Activated CD8-positive, alpha-beta memory T cell treated with anti-CD3 and anti-CD28 coated beads for 1 hour (primary cell): ENCODE measurements at places on chromosomes 5 and 9.

GRCh38 chr5:161340012-161340411 lies 206.5 kb downstream of the GABRB2 start:
- DNase-seq = no peak

- DNase-seq = no peak
Observed at GRCh38 chr5:72248410-72248981, 71.5 kb downstream of the MRPS27 start.

DNA sequence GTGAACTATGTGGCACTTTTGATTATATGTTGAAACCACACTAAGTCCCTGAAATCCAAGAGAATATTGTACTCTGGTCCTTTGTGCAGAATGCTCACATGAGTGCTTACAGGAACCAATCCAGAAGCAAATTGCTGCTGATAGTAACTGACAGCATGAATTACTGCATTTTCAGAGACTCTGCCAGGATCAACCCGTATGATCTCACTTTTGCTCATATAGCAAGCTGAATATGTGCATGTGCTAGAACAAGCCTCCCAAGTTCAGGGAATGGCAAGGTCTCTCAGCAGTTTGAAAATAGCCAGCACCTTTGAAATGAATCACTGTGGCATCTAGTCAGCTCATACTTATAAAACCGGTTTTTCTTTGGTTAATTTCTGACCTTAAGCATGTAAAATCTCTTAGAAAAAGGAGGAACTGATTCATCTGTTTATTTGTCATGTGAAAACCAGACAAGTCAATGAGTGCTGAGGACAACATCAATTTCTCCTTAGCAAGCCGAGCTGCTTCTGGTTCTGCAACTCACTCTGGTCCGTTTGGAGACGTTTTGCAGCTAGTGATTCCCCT lies 215.7 kb upstream of the ELL2 start:
- no peak for DNase-seq

GRCh38 chr5:108730617-108731340 lies 16.9 kb upstream of the FER start:
- DNase-seq = no peak

GRCh38 chr5:22258139-22258538 lies 595.0 kb downstream of the CDH12 start:
- DNase-seq = no peak

- no peak for DNase-seq
Observed at GRCh38 chr5:65084795-65085515, 316.2 kb downstream of the CWC27 start.

DNA sequence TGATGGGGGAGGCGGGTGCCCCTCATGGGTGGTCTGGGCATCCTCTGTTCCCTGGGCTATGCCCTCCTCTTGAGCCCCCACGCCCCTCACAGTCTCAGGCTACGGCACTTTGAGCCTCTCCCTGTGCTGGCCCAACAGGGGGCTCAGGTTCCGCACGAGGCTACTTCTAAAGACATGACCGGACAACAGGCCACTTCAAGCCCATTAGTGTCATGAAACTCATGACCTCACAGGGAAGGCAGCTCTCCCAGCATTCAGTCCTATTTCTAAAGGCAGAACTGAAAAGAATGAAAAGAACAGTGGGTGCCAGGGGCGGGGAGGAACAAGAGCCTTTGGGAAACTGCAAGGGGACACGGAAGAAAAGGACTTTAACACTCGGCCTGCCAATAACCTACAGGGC lies 45.0 kb downstream of the COL23A1 start:
- DNase-seq = no peak

GRCh38 chr5:36164461-36164860 lies 12.6 kb downstream of the SKP2 start:
- no peak for DNase-seq

GRCh38 chr9:123359546-123359945 lies 3.5 kb downstream of the CRB2 start:
- no peak for DNase-seq

DNA sequence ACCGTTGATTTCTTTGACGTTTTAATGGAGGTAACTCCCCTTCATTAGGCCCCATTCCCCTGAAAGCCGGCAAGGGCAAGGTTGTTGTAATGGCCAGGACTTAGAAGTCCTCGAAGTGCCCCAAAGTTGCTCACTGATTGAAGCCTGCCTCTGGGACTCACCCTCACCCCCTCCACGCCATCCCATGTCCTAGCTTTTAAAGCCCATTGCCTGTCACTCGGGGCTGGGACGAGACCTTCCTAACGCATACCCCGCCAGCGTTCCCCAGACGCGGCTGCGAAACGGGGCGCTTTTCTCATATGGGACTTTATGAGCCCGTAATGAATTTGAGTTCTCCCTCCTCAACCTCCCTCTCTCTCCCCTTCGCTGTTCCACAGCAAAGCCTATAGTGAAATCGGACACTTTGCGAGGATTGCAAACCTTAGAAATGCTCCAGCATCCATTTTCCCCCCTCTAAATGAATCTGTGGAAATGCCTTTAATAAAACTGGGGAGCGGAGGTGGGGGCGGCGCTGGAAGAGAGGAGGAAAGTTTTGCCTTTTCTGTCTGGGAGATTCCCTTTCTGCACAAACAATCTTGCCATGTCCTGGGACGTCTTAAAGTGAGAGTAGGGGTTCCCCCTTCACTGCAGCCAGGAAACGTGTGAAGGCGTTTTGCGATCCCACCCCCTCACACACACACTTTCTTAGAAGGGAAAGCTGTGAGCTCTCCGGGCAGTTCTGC lies 1.5 kb downstream of the PAPPA start:
- no peak for DNase-seq

DNA sequence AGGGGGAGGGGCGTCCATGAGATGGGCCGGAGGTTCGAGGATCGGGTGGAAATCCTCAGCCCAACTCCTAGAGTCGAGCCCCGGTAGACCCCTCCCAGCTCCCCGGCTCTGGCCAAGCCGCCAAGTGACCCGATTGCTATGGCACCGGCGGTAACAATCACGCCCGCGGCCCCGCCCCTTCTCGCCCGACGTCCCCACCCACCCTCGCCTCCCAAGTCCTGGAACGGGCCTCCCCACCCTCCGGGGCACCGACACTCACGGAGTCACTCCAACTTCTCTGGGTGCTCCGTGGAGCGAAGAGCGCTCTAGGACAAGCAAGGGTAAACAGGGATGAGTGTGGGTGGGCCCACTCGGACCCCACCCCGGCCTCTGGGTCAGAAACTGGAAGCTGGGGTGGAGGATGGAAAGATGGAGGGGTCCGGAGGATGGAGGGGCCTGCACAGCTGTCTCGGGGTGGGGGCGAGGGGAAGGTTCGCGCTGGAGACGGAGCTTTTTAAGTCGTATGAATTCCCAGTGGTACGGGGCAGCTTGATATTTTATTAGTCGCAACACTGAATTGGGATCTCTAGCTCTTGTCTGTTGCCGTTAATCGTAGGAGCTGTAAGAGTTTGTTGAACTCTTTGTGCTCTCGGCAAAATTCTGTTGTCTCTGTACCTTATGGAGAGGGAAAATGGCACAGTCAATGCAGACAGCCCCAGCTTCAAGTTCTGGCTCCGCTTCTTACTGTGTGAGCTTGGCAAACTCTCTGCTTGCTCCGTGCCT lies at the start of gene SPACA9:
Gene SPACA9, plus strand, starts transcription at position 204 of the 762 bp plus-strand sequence. CDS start 5,050 bp downstream, outside the sequence.
- peak; percentile 4 for DNase-seq

DNA sequence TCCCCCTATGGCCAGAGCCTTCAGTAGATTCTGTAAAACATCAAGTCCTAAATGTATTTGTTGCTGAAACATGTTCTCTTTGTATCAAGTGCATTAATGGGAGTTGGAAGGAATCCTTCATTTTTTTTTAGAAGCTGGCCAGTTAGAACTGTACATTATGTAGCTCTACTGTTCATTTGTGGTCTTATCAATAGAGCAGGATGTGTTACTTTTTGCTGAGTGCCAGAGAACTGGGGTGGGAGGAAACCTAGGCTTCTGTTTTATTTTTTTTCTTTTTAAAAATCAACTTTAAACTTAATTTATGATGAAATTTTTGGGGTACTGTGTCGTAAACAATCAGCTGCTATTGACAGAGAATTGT lies 5.1 kb downstream of the PIP5K1B start:
- no peak for DNase-seq

GRCh38 chr5:14696057-14696456 lies 31.5 kb downstream of the OTULIN start:
- no peak for DNase-seq

GRCh38 chr5:35854248-35854647 lies 2.4 kb upstream of the IL7R start:
- DNase-seq = peak; percentile 68

GRCh38 chr5:53342236-53342635 lies 138.2 kb upstream of the FST start:
- DNase-seq = no peak

- no peak for DNase-seq
Observed at GRCh38 chr5:115810761-115811160, 5.7 kb downstream of the CDO1 start.

DNA sequence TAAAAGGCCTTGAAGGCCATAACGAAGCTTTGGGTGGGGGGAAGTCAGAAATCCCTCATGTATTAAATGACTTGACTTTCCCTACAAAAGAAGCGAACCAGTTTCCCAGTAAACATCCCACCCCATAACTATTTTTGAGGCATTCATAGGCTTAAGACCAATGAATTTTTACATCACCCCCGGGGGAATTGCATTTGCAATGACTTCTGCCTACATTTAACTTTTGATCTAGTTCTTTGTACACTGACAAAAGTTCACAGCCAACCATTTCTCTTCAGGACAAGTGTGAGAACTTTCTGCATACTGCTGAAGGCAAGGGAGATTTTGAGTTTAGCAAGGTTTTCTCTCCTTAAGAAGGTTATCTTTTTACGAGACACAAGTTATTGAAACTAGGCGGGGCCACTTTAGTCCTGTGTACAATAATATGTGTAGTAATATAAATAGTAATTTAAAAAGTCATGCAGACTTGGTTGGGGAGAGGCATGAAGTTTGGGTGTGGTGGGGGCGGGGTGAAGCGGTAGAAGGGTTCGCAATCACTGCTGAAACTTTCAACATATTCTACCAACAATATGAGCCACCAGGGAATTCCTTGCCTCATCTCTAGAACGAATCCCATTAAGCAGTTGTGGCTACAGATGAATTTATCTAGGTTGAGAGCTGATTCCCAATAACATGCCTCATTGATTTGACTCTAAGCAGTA lies 2.5 kb downstream of the TJP2 start:
- no peak for DNase-seq

DNA sequence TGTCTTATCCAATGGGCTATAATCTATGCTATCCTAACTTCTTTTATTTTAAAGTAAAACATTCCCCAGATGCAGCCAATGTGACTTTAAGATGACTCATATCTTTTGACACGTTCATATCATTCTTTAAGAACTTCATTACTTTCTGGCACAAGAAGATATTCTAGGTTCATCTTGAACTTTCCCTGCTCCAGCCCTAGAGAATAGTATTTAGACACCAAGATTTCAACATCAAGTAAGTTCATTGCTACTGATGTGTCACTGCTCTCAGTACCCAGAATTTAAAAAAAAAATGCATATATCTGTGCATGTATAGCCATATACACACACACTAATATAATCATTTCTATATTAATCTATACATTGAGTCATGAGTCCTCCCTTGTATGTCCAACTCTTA lies 175.2 kb downstream of the SAXO1 start:
- DNase-seq = no peak

DNA sequence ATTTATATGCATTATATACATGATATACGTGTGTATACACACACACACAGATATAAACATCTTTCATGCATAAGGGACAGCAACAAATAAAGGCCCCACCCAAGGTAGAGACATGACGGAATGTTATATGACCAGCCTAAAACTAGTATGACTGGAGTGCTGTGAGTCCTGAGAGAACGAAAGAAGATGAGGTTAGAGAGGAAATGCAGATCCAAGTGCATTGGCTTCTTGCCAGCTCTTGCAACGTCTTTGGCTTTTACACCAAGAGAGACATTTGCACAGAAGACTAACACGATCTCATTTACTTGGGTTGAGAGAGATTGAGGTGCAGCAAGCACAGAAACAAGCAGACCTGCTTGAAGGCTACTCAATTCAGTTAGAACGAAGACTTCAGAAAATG lies 23.0 kb downstream of the CDH10 start:
- no peak for DNase-seq

- no peak for DNase-seq
Observed at GRCh38 chr5:142894749-142895148, 124.6 kb downstream of the ARHGAP26 start.

DNA sequence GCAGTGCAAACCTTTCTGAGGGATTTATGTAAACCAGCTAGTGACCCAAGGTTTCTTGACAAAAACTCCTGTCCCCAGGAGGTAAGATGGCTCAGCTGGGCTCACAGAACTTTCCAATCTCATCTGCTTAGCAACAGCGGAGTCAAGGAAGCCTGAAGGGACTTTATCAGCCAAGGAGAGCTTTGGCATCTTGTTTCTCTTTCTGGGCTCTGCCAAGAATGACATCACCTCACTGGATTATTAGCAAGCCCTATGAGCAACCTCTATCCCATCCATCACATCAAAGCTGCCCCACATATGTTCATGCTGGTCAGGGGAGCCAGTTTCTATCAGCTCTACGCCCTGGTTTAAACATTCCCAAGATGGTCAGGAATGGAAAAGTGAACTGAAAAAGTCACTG lies 461.3 kb downstream of the ENC1 start:
- DNase-seq = no peak

DNA sequence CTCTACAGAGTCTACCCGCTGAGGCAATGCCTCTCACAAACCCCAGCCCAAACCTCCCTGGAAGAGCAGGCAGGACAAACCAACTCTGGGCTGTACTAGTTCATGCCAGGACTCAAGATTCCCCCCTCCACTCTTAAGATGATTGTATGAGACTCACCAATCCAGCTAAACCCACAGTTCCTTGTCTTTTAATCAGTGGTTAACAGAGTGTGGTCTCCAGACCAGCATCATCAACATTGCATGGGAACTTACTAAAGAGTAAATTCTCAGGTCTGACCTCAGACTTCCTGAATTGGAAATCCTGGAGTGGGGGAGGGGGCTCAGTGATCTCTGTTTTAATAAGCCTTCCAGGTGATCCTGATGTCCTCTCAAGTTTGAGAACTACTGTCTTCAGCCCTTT lies 240.9 kb downstream of the GAS1 start:
- no peak for DNase-seq

- no peak for DNase-seq
Observed at GRCh38 chr5:162132348-162132747, 64.8 kb downstream of the GABRG2 start.

DNA sequence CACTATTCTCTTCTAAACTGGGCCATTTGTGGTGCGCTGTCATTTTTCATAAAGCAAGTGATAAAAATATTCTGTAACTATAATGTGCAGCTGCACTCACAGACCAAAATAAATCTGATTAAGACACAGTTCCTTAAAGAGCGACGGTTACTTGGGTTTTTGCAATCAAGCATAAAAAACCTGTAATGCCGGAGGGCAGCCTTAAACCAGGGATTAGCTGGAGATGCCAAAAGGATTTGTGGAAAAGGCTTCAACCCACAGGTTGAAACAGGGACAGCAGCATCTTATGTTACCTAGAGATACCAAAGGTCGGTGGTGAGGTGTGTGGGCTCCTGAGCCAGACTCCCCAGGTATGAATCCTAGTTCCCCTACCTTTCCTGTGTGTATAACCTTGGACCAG lies 49.3 kb downstream of the CTNND2 start:
- DNase-seq = no peak

GRCh38 chr9:27276193-27277030 lies 20.5 kb downstream of the EQTN start:
- DNase-seq = no peak
